GF-D8 (cell line): ENCODE measurements at places on chromosomes 16 and 17.

GRCh38 chr17:71983828-71984227, 137.0 kb upstream of the SOX9 start:
- DNase-seq = no peak

DNA sequence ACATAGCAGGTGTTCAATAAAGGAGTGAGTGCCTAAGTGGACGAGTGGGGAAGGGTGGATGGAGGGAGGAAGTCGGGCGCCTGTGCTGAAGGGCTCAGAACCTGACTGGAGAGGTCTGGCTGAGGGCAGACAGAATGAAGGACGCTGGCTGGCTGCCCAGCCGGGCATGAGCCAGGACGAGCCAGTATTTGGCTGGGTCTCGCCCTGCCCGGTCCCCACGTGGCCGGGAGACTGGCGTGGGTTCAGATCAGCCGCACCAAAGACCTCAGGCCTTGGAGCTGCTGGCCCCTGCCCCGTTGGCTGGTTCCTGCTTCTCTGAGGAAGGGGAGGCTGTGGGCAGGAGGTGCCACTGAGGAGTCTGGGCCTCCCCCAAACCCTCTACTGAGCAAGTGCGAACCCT, 79.8 kb downstream of the ENGASE start:
- DNase-seq = no peak

DNA sequence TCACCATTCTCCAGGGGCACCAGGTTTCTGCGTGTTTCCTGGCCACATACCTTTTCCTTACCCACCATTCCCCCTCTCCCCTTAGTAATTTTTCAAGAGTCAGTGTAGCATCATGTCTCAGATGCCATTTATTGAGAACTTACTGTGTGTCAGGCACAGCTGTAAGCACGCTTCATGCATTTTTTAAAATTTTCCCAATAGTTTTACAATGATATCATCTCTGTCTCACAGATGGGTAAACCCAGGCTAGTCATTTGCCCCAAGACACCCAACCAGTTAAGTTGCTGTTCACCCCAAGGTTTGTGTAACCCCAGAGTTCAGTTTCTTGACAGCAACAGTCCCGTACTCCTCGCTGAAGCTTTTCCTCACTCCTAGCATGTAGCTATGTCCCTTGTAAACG, 56.4 kb upstream of the IRX3 start:
- DNase-seq = no peak

DNA sequence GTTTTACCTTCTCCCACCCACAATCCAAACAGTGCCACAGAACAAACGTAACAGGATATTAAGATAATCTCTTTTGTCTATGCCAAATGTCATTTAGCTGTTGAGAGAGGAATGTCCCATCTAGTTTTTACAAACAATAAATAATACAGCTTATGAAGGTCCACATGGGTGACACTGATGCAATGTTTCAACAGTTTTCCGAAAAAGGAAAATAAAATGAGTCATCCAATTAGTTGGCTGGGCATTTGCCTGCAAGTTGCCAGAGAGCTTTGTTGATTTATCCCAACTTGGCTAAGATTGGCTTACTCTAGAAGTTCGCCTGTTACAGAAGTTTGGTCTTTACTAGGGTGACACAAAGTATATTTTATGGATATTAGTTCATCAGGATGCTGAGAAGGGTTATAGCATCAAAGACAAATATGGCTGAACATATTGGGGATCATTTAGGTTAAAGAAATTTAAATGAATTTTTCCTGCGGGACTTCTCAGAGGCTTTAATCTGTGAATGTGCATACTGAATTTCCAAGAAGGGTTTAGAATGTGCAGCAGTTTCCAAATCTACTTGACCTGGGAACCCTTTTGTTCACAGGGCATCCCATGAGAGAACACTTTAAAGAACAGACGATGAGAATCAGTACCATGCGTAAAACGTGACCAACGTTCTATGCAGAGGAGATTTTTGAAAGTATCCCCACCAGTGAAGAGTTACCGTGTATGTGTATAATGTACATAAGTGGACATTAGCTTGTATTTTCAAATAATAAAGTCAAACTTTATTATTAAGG, 73.1 kb downstream of the CDH13 start:
- DNase-seq = no peak

DNA sequence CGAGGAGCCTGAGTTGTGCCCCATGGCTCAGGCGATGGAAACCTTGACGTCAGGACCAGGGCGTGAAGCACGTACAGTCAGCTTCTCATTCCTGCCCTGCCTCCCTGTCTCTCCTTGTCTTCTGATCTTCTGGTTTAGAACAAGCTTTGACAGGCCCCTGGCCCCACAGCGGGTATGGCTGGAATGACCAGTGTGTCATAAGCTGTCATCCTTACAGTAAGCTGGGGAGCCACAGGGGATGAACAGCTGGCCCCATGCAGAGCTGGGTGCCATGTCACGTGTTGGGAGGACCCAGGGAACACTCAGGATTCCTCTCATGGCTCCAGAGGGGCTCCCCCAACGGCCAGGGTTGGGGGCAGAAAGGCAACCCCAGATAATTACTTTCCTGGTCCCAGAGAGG, 157.6 kb upstream of the PLCG2 start:
- DNase-seq = no peak

- DNase-seq = no peak
These were observed 126.6 kb downstream of the LAT start for GRCh38 chr16:29111421-29111820.

- no peak for DNase-seq
These were observed 678 bp downstream of the TMEM101 start for GRCh38 chr17:44014133-44014436.

DNA sequence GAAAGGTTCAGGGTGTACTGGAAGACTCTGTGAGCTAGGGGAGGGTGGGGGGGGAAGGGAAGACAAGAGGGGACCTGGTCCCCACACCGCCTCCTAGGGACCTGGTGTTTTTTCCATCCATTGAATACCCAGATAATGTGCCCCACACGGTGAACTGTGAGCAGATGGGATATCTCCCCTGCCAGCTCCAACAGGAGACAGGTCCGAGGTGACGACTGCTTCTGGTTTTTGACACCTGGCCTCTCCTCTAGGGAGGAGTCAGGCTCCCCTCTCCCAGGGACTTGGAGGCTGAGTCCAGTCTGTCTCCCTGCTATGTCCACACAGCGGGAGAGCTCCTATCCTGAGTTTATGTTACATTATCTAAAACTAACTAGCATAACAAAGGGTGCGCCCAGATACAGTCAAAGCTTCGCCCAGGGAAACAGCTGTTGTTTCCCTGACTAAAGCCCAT, 1.8 kb downstream of the MARVELD3 start:
- no peak for DNase-seq

- DNase-seq = no peak
These were observed 18.7 kb upstream of the JPH3 start for GRCh38 chr16:87583453-87584131.

DNA sequence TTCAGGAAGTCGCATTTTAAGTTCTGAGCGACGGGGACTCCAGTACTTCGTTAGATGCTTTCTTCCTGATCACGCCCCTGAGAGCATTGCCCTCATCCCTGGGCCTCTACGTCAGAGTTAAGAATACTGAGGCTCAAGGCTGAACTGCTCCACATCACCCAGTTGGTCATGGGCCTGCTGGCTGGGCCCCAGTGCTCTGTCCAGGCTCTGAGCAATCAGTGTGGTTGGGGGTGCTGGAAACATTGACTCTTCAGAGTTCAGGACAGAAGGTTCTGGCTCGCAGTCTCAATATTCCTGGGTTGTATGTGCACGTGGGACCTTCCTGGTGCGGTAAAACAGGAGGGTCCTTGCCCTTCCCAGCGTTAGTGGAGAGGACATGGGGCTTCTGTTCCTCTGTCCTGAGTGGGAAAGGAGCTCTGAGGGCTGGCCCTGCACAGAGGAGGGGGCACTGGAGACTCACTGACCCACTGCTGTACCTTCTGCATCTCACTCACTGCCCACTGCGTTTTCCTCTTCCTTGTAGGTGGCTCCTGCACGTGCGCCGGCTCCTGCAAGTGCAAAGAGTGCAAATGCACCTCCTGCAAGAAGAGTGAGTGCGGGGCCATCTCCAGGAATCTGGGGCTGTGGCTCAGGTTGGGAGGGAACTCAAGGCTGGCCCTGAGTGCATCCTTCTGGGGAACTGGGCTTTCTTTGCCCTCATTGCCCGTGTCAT, 518 bp downstream of the MT1E start:
- DNase-seq = no peak

DNA sequence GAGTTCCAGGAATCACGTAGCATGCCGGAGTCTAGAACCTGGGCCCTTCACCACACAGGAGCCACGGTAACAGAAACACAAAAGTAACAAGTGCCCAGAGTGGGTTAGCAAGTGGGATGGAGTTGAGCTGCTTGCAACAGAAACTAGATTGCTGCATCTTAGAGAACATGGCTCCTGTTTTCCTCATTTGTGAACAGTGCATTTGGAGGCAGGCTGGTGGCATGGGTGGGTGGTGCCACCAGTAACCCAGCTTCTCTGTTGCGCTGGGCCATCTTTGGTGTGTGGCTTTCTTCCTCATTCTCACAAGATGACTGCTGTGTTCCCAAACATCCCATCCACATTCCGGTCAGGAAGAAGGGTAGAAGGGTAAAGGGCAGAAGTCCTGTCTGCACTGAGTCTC, 95.5 kb downstream of the KATNIP start:
- DNase-seq = no peak

DNA sequence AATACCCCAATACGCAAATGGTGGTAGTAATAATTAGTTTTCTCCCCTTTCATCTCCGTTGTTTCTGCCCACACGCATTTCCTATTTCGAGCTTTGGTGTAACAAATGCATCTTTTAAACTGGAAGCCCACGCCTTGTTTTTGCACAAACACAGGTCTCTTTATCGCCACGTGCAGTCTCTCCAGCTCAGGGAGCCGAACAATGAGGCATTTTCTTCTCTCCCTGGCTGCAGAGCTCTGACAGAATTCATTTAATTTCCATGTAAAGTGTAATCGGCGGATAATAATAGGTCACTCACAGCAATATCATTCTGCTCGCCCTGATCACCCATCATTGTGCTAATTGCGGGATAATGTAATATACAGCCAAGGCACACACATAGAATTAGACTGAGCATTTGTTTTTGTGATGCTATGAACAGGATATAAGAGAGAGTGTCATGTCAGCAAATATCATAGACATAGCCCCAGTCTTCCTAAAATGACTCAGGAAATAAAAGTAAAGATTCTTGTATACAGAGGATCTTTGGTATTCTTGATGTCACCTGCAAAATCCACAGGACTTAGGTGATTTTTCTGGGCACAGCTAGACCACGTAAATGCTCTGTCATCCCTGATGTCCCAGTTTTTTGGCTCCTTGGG, 452.6 kb upstream of the CDH11 start:
- DNase-seq = no peak

DNA sequence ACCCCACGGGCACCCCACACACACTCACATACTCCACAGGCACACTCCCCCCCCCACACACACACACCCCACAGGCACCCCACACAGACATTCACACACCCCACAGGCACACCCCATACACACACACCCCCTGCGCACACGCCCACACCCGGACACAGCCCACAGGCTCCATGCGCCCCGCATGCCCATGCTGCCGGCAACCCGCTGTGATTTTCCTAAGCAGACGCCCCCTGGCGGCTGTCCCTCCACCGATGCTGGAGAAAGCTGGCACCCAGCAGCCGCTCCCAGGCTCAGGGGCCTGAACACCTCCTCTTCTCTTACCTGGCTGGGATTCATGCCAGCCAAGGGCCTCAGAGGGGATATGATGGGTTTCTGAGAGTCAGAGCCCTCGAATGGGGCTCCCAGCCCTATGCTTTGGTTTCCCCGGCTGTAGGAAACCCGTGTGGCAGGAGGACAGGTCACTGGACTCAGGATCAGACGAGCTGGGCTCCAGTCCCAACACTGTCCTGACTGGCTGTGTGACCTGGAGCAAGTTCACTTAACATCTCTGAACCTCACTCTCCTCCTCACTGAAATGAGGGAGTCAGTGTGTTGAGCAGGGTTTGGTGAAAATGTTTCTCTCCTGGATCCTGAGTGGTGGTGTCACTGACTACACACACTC, 19.6 kb upstream of the TNFRSF13B start:
- no peak for DNase-seq

DNA sequence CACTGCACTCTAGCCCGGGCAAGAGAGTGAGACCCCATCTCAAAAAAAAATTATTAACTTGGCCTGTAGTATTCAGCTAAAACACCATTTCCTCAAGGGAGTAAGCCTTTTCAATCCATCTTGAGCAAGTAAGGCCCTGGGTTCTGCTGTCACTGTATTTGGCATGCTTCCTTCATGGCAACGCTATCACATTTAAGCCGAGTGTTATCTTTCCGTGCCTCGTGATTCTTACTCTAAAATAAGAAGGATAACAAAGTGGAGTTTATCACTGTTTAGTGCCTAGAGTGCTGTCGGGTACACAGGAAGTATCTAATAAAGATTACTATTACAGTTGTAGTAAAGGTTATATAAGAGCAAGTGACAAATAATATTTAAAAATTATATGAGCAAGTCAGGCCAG, 8.8 kb downstream of the VPS53 start:
- no peak for DNase-seq

- no peak for DNase-seq
These were observed 142.0 kb upstream of the KIF2B start for GRCh38 chr17:53680745-53681144.

- DNase-seq = no peak
These were observed 86.3 kb upstream of the GOT2 start for GRCh38 chr16:58820411-58820810.

DNA sequence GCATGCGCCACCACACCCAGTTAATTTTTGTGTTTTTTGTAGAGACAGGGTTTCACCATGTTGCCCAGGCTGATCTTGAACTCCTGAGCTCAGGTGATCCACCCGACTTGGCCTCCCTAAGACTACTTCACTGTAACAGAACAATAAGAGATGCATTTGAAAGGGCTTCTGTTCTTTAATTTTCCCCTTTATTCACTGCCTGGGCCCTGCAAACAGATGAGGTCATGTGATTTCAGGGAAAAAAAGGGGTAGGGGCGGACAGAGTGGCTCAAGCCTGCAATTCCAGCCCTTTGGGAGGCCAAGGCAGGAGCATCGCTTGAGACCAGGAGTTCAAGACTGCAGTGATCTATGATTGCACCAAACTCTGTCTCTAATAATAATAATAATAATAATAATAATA, 36.3 kb downstream of the TMEM114 start:
- no peak for DNase-seq

DNA sequence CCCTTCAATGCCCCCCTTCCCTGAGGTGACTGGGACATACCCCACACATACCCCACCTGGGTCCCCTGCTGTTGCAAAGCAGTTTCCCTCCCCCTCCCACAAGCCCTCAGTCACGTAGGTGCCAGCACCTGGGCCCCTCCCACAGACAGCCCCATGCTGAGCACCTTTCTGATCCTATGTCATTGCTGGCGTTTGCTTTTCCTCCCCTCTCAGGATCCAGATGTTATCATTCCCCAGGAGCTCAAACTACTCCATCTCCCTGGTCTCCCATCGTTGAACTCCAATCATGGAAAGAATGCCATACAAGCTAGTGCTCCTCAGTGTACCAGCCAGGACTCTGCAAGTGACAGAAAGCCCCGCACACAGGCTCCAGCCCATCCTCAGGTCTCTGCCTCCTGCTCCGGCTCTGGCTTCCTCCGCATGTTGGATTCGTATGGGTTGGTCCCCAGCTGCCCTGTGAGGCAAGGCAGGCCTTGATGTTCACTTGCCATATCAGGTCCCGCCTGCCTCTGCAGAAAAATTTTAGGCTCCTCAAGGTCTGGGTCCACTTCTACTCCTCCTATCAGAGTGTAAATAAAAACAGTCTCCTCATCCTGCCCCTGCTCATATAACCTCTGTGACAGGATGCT, 31.4 kb upstream of the MED9 start:
- DNase-seq = no peak
